ENCODE measurements at places on chromosomes 13 and 19.

- DNase-seq = no peak
Observed at GRCh38 chr19:48442116-48443035, 3.4 kb upstream of the GRWD1 start.

- no peak for DNase-seq
Observed at GRCh38 chr19:27966390-27966816, 1246.5 kb downstream of the UQCRFS1 start.

DNA sequence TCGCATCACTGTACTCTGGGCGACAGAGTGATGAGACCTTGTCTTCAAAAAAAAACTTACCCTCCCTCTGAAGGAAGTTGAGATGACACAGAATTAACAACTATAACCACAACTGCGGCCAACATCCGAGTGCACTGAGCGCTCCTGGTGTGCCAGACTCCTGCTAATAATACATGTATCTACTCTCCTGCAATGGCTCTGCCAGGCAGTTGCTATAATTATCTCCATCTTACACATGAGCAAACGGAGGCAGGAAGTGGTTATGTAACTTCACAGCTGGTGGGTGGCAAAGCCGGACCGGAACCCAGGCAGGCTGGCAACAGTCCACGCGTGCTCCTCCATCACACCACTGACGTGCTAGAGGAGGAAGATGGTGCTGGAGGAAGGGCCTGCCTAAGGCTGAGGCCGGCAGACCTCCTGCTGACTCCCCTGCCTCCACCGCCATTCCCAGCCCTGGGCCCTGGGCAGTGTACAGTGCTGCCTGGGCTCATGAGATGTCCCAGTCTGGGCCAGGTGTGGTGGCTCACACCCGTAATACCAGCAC lies 12.6 kb downstream of the XRCC1 start:
- peak; percentile 58 for DNase-seq

- DNase-seq = no peak
Observed at GRCh38 chr19:21611659-21612402, 106.4 kb downstream of the ZNF429 start.

GRCh38 chr19:7159105-7159933 lies 89.8 kb downstream of the ZNF557 start:
- DNase-seq = no peak
